ENCODE measurements at places on chromosomes 5 and 9.

GRCh38 chr9:115717298-115717697 lies 436.3 kb upstream of the PAPPA start:
- DNase-seq = no peak

- DNase-seq = no peak
Observed at GRCh38 chr5:55699041-55699688, 13.0 kb downstream of the SLC38A9 start.

DNA sequence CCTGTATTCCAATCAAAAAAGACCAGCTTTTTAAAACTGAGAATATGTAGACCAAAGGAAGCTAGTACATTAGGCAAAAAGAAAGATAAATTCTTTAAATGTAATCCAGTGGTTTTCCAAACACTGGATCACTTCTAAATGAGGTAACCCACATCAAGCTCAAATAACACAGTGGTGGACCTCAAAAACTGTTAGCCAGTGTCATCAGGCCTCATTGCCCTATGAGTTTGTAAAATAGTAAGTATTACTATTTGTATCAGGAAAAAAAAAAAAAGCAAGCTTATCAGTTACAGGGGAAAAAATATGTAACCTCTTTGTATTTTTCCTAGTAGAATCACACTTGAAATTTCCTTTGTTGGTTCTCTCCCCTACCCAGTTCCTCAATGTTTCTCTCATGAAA lies 6.7 kb downstream of the MTX3 start:
- no peak for DNase-seq

GRCh38 chr9:68678430-68678829 lies 26.6 kb upstream of the PIP5K1B start:
- no peak for DNase-seq

DNA sequence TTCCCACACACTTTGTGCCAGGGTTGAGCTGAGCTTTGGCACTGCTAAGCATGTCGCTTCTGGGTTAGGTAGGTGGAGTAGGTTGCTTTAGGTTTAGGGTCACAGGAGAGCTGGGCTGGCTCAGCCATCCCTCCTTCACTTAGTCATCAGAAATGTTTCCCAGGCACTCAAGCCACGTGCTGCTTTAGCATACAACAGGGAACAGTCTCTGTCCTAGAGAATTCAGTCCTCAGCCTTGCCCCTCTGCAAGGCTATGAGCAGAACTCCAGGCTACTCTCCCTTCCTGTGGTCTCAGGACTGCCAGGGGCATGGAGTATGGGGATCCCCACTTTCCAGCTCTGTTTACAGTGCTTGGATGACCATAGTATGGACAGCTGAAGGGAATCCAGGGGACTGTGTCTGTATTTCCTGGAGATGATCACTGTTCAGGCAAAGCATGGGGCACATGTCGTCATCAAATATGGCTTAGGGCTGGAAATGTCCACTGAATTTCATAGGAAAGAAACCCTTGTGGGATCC lies 7.5 kb upstream of the ANKRD33B start:
- DNase-seq = no peak

DNA sequence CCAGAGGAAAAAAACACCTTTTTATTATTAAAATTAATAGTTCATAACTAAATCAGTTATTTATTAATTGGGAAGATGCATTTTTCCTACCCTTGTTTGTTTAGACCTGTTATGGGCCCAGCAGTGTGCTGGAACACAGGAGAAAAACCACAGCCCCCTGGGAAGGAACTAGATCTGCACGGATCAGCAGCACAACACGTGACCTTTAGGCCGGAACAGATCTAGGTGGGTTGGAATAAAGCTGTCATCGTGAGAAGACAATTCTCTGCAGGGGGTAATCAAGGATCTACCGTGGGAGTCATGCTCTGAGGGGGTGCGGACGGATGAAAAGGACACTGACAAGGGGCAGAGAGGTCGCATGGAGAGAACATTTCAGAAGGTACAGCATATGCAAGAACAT lies 95.8 kb upstream of the SPATA31C2 start:
- no peak for DNase-seq

- no peak for DNase-seq
Observed at GRCh38 chr5:78644741-78645300, 3.8 kb downstream of the LHFPL2 start.

- no peak for DNase-seq
Observed at GRCh38 chr5:96198356-96199058, 234.5 kb downstream of the PCSK1 start.

- DNase-seq = no peak
Observed at GRCh38 chr9:126617823-126618165, 4.1 kb downstream of the LMX1B start.

DNA sequence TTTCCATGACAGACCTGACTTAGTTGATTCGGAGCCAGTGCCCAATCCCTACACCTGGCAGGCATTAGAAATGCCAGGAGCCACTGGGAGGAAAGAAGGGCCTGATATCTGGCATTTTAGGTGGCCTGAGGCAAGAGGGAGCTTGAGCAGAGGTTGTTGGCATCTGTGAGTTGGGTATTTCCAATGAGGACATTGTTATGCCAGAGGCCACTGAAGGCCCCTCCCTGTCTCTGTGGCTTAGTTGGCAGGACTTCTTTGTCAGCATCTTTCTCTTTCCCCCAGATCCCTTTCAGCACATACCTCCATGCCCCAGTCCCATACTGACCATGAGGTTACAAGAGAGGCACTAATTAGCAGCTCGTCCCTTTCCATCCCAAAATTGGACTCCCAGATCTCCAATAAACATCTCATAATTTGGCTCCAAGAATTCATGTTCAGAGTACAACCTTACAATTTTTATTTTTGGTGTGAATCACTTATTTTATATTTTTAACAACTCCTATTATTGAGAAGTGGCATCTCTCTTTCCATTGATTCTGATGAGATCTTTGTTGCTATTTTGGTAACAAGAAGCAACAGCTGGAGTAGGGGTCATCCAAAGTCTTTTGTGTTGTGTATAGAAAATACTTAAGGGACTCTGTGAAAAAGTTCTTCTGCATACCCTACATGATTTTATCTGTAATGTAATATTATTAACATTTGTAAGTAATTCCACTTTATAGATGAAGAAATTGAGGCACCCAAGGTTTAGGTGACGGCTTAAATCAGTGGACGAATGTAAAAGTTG lies 68.6 kb upstream of the MAP3K1 start:
- no peak for DNase-seq

DNA sequence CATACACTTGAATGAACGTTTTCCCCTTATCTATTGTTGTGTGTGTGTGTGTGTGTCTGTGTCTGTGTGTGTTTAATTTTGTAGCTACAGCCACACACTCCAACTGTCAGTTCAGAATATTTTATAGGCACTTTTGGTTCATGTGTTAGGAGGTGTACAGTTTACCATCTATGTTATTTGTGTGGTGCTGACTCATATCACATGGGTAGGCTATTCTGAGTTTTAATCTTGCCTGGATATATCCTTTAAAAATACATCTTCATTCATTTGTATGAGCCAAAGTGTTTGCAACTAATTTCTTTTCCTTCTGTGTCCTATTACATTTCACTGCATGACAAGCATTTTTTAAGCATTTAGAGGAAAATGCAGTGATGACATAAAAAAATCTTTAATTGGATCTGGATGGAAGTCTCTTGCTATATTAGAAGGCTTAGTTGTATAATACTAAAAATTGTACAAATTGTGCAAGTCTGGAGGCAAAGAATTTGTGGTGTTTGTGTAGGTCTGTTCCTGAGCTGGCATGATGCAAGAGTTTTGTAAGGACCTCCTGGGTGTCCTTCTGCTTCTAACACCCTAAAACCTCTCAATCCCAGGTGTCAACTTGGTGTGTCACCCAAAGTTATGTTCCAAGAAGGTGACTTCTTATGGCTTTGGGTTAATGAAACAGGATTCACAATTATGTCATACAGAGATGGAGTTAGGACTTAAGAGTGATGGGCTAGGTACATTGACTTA lies 52.4 kb upstream of the HMHB1 start:
- DNase-seq = no peak

DNA sequence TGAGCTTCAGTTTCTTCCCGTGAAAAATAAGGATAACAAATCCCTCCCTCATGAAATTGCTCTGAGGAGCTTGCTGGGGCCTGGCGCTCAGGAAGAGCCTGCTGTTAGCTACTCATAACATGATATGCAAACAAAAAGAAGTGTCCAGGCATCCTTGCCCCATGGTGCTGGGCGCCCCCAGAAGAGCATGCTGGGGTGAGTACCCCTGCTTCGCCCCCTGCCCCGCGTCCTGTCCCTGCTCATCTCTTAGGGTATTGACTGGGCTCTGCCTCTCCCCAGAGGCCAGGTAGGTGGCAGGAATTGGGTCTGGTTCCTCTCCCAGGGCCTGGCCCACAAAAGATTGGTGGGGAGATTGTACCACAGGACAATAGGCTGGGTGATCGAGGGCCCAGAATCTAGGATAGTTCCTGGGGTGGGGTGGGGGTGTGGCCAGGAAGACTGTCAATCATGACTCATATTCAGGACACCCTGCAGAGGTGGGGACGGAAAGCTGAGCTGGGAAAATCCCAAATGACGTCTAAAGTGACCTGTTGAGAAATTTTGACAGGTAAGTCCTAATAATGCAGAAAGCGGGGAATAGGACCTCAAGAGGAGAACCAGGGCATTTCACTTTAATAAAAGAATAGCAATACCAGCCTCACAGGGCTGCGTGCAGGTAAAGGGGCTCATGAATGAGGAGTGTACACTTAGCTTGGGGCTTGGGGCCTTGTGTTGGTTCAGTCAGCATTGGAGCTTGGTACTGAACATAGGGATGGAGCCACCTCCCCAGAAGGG lies 8.9 kb downstream of the PITX1 start:
- DNase-seq = no peak

DNA sequence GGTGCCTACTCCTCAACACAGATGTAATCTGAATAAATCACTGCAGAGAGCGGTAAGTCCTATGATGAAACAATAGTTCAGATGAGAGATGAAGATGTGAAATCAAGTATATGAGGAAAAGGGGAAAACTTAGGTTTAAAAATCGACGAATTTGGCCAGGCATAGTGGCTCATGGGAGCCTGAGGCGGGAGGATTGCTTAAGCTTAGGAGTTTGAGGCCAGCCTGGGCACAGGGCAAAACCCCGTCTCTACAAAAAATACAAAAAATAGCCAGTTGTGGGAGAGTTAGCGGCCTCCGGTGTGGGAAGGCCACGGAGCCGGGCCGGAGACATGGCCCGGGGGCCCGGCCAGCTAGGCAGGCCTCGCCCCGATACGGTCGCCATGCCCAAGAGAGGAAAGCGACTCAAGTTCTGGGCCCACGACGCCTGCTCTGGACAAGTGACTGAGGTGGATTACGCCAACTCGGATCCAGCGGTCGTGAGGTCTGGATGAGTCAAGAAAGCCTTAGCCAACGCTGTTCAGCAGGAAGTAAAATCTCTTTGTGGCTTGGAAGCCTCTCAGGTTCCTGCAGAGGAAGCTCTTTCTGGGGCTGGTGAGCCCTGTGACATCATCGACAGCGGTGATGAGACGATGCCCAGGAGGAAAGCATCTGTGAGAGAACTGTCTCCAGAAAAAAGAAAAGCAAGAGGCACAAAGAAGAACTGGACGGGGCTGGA lies 62.8 kb upstream of the SUB1 start:
- no peak for DNase-seq

- no peak for DNase-seq
Observed at GRCh38 chr9:98794802-98795201, 1.6 kb downstream of the ANKS6 start.

DNA sequence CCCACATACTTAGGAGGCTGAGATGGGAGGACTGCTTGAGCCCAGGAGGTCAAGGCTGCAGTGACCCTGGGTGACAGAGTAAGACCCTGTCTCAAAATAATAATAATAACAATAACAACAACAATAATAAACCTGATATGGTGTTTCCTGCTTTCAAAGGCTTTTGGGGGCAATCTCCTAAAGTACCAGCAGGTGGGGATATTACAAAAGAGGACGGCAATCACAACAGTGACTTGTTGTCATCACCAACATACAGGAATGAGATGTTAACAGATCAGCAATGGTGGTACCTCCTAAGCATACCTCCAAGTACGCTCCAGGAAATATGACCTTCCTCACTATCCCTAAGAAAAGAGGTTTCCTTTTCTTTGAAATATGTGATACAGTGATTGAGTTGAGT lies 91.1 kb upstream of the RNF180 start:
- DNase-seq = no peak

- no peak for DNase-seq
Observed at GRCh38 chr5:8383616-8384015, 514.7 kb downstream of the MTRR start.

DNA sequence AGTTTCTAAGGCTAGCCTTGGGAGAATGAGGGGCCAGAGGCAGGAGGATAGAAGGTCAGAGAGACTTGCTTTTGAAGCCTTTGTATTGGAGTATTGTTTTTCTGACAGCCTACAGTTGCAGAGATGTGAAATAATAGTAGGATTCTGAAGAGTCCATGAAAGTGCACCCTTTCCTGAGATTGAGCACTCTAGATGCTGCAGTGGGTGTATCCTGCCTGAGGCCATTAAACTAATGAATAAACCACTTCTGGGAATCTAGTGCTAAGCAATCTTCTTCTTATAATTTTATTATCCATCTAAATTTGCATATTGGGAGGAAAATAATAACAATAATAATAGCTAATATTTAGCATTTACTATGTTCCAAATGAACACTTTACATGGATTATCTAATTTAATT lies 19.3 kb upstream of the NNT start:
- no peak for DNase-seq

Measured in nucleus accumbens (tissue), 56 donors.